ENCODE measurements at places on chromosomes 4 and X. TPM values are rescaled to one million over a fixed set of nuclear protein-coding genes. Genes with fewer than 3 reads are reported as not detected.
A peak's percentile ranks its signal among the peaks of the same experiment; 100 is the strongest.

PLAC8 gene
- 0.15 TPM for total RNA-seq

AR gene
- total RNA-seq: 8.1 TPM

RASSF6 gene
- total RNA-seq: not detected

F8A2 gene
- total RNA-seq: not detected

SPON2 gene
- total RNA-seq: 9.0 TPM

CXCL6 gene
- total RNA-seq: 1.5 TPM

CENPVL1 gene
- 2.0 TPM for total RNA-seq

TCEAL2 gene
- 12.9 TPM for total RNA-seq

DNA sequence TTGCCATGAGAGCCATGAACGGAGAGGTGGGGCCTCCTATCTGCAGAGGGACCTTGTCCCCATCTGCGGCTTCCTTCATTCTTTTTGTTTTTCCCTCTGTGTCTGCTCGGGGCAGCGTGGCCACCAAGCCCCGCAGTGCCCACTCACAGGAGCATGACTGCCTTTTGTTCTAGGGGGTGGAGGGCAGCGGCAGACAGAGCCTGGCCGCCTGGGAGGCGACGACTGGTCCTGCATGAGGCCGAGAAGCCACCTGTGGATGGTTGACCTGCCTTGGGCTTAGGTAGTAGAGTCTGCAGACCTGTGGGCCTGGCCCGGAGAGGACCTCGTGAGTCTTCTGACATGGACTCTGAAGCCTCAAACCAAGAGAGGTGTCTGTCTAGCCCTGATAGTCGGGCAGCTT lies 1.4 kb downstream of the RBM3 start:
- H3K27ac ChIP-seq: no peak overlapping the region
- no peaks in the 10 kb centered on the region for H3K27me3 ChIP-seq
- DNase-seq: no peak
- H3K4me1 ChIP-seq: no peaks in the 10 kb centered on the region
- peak overlapping the region; percentile 62 for H3K4me3 ChIP-seq

DNA sequence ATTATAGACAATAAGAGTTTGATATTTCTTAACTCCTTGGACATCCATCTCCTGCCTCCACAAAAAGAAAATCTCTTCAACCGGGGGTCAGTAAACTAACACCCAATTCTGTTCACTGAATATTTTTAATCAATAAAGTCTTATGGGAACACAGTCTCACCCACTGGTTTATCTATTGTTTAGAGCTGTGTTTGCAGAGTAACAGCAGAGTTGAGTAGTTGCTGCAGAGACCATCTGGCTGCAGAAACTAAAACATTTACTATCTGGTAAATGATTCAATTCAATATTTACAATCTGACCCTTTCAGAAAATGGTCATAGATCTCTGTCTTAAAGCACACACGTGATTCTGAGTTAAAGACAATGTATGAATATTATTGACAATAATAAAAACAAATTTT lies 94.0 kb downstream of the TMA16 start:
- H3K4me3 ChIP-seq: no peak overlapping the region
- H3K27me3 ChIP-seq: no peaks in the 10 kb centered on the region
- H3K27ac ChIP-seq: no peak overlapping the region
- no peaks in the 10 kb centered on the region for H3K4me1 ChIP-seq
- no peaks in the 10 kb centered on the region for H3K36me3 ChIP-seq

- H3K4me3 ChIP-seq: no peak overlapping the region
- no peaks in the 10 kb centered on the region for H3K4me1 ChIP-seq
- H3K27ac ChIP-seq: no peak overlapping the region
- H3K27me3 ChIP-seq: no peaks in the 10 kb centered on the region
- no peaks in the 10 kb centered on the region for H3K36me3 ChIP-seq
These were observed 1548.5 kb upstream of the IGFBP7 start for GRCh38 chr4:58658701-58659100.

GRCh38 chr4:14994242-14994641 lies 8.0 kb upstream of the CPEB2 start:
- no peak for DNase-seq
- H3K4me3 ChIP-seq: no peak overlapping the region
- no peaks in the 10 kb centered on the region for H3K36me3 ChIP-seq
- H3K4me1 ChIP-seq: no peaks in the 10 kb centered on the region
- no peaks in the 10 kb centered on the region for H3K27me3 ChIP-seq

DNA sequence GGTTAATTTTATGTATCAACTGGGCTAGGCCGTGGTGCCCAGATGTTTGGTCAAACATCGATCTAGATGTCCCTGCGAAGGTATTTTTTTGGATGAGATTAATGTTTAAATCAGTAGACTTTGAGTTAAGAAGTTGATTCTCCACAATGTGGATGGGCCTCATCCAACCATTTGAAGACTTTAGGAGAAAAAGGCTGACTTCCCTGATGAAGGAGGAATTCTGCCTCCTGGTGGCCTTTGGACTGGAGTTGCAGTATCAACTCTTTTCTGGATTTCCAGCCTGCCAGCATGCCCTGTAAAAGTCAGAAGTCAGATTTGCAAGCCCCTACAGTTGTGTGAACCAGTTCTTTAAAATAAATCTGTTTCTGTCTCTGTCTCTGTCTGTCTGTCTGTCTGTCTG lies 91.4 kb downstream of the STK32B start:
- H3K27ac ChIP-seq: no peak overlapping the region
- peak; percentile 75 for DNase-seq
- H3K27me3 ChIP-seq: peaks cover 2% of the 10 kb centered on the region

DNA sequence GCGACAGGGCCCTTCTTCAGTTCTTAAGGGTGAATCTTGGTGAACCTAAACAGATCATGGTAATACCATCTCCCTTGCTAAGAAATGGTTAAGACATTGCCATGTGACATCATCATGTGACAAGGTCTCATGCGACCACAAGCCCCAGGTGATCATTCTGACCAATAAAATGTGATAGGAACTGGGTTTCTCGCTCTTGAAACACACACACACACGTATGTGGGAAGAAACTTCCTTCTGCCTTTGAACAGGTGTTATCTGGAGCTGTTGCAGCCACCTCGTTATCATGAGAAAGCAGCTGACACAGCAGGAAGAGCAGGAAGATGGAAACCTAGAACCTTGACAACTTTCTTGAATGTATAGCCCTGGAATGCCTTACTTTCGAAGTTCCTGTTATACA lies 10.2 kb downstream of the SOD3 start:
- no peaks in the 10 kb centered on the region for H3K36me3 ChIP-seq
- DNase-seq: no peak
- H3K27me3 ChIP-seq: peaks cover 21% of the 10 kb centered on the region
- peaks cover 4% of the 10 kb centered on the region for H3K4me1 ChIP-seq

DNA sequence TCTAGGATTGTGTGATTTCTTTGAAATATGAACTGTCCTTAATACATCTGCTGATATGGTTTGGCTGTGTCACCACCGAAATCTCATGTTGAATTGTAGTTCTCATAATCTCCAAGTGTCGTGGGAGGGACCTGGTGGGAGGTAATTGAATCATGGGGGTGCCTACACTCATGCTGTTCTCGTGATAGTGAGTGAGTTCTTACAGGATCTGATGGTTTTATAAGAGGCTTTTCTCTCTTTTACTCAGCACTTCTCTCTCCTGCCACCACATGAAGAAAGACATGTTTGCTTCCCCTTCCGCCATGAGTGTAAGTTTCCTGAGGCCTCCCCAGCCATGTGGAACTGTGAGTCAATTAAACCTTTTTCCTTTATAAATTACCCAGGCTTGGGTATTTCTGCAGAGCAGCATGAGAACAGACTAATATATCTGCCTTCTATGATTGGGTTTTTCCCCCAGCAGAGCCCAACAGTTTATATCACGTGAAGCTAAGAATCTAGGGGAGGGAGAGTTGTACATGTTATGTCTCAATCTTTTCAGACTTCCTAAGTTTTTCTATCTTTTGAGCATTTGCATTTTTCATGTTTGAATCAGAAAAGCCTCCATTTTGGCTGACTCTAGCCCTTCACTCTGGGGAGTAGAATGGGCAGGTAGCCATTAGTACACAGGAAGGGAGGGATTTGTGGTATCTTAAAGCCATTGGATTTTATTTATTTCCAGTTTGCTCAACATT lies 58.9 kb downstream of the PLAC1 start:
- H3K4me1 ChIP-seq: no peaks in the 10 kb centered on the region
- DNase-seq: no peak
- no peak overlapping the region for H3K4me3 ChIP-seq
- H3K36me3 ChIP-seq: no peaks in the 10 kb centered on the region

DNA sequence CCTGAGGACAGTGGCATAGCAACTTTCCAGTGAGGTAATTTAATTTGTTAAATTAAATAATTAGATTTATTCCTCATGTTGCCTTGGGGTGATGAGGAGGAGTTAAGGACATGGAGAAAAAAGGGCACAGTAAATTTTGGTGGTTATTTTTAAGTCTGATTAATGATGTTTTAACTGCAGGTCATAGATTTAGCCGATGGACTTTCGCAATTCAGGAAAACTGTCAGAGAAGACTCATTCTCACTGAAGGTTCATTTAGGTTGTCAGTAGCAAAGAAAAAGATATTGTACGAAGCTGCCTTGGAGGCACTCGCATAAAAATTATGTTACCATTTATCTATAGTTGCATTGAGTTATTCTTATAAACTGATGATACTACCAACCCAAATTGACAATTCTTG lies 164.2 kb upstream of the PITX2 start:
- no peak for DNase-seq
- H3K4me3 ChIP-seq: no peak overlapping the region
- H3K27me3 ChIP-seq: no peaks in the 10 kb centered on the region
- no peak overlapping the region for H3K27ac ChIP-seq
- H3K4me1 ChIP-seq: peaks cover 22% of the 10 kb centered on the region

DNA sequence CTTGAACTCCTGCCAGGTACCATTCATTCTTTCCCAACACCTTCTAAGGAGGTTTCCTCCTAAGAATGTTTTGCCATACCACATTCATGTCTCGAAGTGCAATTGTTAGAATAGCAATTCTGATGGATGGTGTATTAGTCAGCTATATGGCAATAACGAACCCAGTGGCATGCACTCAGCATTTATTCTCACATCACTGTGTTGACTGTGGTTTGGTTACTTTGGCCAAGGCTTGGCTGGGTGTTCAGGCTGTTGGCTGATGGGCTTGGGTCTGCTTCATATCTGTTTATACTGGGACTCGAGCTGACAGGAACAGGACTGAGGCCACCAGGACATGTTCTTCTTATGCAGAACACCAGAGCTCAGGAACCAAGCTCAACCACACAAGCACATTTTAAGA lies 31.7 kb downstream of the PSAPL1 start:
- no peak for DNase-seq
- H3K4me3 ChIP-seq: no peak overlapping the region
- peaks cover 5% of the 10 kb centered on the region for H3K4me1 ChIP-seq
- no peak overlapping the region for H3K27ac ChIP-seq
- peaks cover 5% of the 10 kb centered on the region for H3K36me3 ChIP-seq

Data from neural progenitor cell (in vitro differentiated cells).